Mesenteric fat pad (tissue), 1 donor: ENCODE measurements at places on chromosomes 13 and 19.

DNA sequence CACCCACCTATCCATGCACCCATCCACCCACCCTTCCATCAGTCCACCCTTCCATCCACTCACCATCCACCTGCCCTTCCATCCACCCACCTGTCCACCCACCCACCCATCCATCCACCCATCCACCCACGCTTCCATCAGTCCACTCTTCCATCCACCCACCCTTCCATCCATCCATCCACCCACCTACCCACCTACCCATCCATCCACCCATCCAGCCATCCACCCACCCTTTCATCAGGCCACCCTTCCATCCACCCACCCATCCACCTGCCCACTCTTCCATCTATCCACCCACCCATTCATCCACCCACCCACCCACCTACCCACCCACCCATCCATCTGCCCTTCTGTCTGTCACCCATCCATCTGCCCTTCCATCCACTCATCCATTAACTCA is 17.0 kb downstream of the KLHL26 start:
- DNase-seq = no peak

- no peak for DNase-seq
Observed at GRCh38 chr13:49455007-49455398, 10.9 kb downstream of the SETDB2 start.

DNA sequence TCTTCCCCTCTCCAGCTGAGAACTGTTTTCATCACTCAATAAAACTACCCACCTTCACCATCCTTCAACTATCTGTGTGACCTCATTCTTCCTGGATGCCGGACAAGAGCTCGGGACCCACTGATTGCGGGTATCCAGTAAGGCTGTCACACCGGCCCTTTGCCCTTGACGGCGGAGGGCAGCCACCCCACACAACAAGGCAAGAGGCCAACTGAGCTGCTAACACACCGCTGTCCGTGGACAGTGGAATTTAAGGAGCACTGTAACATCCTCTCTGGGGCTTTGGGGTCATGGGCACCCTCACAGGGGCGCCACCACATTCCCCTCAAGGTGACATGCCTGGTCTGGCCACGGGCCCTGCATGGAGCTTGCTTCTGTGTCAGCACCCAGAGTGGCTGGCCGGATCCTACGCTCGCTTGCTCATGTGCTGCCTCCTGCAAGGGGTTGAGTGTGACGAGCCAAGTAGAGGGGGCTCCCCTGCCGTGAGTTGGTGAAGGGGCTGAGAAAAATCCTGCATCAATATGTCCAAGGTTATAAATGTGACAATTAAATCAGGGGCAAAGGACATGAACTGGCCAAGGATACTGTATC is 31.4 kb downstream of the LHFPL6 start:
- no peak for DNase-seq

GRCh38 chr19:55711719-55712118 is 26.5 kb downstream of the NLRP9 start:
- no peak for DNase-seq

DNA sequence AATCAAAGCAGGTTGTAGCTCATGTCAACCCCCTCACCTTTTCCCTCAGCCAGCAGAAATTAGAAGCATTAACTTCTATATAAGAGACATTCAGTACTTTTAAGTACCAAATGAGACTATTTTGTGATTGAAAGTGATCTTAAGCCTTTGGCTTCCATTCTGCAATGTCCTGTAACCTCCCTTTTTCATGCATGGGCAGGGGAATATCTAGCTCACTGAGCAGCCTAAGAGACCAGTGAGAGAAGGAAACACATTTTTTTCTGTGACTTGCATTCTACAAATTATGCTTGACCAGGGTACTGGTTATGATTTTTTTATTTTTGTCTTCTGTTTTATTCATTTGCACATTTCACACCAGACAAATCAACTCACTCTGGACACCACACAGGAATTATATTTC is 369.6 kb downstream of the KCTD12 start:
- DNase-seq = no peak

DNA sequence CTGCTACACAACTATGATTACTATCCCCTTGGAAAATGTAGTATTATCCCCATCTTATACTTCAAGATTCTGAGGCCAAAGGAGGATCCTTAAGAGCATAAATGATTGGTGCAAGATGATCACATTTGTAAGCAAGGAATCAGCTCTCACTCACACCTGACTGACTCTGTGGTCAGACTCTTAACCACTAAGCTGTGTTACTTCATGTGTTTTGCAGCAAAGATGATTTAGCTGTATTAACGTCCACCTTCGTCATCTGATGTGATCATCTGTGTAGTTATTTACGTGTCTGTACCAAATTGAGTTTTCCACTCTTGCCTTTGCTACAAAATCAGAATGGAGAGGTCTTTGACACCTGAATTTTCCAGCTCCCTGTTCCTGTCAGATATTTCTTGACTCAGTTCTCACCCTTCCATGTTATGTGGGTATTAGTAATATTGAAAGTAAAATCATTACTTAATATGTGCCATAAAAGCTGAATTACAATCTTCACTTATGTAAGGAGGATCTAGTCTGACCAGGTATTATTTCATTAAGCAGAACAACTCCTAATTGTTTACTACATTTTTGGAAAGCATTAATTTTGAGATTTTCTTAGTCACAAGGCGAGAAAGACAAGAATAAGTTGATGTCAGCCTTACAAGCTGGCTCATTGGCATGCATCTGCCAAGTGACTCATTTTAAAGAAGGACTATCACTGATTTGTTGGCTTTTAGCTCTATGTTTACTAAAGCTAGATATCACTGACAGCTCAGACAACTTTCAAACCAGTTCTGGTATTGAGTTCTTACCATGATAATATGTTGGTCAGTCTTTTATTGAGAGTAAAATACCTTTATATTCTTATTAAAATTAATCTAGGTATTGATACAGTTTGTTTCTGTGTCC is 1279.8 kb upstream of the PCDH9 start:
- DNase-seq = no peak

GRCh38 chr19:6047256-6047655 is 63.0 kb downstream of the RFX2 start:
- DNase-seq = no peak

DNA sequence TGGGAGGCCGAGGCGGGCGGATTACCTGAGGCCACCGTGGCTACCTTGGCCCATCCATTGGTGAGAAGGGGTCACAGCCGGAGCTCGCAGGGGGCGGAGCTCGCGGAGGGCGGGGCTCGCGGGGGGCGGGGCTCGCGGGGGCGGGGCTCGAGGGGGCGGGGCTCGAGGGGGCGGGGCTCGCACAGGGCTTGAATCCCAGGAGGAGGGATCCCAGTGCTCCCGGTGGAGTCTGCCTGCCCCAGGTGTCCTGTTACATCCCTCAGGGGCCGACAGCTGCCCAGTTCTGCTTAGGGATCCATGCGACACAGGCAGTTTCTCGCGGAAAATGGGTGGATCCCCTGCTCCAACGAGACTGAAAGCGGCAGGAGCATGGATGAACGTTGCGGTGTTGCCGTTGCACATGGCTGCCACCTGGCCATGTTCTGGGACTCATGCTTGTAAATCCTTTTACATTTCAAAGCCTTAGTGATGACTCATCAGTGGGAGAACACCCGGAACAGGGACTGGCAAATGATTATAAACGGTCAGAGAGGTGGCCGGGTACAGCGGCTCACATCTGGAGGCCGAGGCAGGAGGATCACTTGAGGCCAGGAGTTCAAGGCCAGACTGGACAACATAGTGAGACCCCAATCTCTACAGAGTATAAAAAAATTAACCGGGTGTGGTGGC is 25.1 kb downstream of the TMPRSS9 start:
- no peak for DNase-seq

DNA sequence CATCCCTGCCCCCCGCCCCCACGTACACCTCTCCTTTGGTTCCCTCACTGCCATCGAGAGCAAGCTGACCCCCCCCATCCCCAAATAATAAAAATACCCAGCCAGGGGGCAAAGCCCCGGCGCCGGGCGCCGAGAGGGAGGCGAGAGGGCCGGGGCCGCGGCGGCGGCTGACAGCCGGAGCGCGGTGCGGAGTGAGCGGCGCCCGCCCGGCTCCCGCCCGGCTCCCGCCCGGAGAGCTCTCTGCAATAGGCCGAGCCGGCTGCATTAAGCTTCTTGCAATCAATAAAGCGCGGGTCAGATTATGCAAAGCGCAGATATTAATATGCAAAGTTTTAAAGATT is 40.9 kb downstream of the DEDD2 start:
- DNase-seq = no peak

- DNase-seq = no peak
Observed at GRCh38 chr13:67806796-67807195, 576.7 kb upstream of the PCDH9 start.

- no peak for DNase-seq
Observed at GRCh38 chr13:78759704-78760103, 100.7 kb upstream of the OBI1 start.

DNA sequence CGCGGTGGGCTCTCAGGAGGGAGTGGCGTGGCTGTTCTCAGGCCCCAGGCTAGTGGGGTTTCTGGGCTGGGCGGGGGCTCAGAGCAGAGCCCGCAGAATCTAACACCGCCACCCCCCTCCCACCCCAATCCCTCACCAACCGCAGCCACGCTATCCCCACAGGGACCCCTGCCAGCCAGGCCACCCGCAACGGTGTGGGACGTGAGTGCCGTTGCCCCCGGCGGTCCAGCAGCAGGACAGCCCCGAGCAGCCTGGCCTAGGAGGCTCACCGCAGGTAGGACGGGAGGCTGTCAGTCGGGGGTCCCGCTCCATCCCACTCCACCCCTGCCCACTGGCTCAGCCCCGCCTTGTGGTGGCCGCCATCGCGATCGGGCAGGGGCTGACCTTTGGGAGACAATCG is at the start of gene NTN5:
Gene NTN5 (minus strand): TSS at position 24 of the 400 bp plus-strand sequence. CDS start 2,031 bp downstream, outside the sequence.
- DNase-seq = no peak

DNA sequence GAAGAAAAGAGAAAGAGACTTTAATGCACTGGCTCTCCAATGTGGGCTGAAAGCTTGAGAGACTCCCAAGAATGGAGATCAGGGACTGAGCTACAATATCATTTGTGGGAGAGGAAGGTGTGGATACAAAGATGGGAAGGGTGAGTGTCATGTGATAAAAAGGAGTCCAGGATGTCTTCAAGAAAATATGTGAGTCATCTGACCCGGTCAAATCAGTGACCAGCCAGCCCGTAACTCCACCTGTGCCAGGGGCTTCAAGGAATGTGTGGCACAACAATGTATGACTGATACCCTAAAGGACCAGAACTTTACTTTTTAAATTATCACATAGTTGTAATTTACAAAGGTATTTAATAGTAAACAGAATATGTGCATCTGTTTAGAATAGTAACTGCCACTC is 97.2 kb downstream of the DOCK9 start:
- no peak for DNase-seq

- DNase-seq = peak; percentile 81
Observed at GRCh38 chr13:44422755-44423643, 49.4 kb downstream of the SERP2 start.

DNA sequence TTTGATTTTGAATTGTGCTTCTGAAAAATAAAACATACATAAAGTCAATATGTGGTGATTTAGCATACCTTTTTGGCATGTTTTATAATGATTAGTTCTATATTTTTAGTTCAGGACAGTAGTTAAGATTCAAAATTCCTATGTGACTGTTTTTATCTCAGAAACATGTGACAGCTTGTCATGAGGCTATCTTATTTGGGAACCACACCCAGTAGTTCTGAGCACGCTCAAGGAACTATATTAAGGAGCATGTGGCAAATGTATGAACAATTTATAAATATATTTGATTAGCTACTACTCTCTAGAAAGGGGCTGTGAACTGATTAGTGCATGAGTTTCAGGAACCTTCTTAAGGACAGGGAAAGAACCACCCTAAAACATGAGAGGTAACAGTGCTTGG is 38.8 kb downstream of the FGF9 start:
- DNase-seq = no peak

DNA sequence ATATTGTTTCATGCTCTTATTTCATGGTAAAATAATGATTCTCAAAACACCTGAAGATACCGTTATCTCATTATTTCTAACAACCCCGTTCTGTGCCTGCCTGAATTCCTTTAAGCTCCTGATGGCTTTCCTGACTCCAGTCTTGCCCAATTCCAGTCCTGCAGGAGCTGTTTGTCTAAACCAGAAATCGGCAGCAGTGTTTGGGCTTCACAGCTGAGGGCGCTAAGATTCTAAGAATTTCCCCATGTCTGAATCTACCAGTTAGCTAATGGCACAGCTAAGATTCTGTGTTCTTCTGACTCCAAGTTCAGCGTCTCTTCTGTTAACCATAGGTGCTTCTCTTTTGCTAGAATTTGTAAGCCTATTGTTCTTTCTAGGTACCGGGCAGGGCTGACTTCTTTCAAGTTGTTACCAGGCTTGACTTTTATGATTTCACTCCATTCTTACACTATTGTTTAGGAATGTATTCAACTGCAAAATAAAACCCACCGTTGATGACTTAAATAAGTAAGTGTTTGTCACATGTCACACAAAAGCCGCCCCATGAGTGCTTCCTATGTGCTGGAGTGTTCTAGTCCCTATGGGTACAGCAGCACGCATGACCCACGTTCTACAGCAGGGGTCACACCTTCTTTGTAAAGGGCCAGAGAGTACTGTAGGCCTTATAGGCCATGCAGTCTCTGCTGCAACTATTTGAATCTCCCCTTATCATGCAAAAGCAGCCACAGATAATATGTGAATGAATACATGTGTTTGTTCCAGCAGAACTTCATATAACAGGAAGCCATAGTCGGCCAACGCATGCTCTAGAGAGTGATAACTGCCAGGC is 168.3 kb upstream of the RNF113B start:
- DNase-seq = no peak

GRCh38 chr19:1230783-1231489 is 6.9 kb downstream of the CBARP start:
- no peak for DNase-seq

DNA sequence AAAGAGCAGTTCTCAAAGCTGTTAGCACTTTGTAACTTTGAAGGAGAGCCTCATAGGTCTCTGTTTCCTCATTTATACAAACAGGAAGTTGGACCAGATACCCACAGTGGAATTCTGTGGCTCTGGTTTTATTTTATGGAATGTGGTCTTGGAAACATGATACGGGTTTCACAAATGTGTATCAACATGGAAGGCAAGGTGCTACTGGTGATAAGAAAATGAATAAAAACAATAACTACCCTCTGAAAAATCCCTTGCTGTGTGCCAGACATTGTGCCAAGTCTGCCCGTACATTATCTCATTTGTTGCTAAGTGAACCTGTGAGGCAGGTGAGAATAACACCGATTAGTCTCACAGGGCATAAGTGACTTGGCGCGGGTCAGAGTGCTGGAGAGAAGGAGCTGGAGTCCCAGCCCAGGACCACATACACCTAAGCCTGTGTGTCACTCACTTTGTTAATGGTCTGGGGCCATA is 45.0 kb upstream of the RNF113B start:
- DNase-seq = no peak

- DNase-seq = no peak
Observed at GRCh38 chr19:47305309-47305751, 4.3 kb upstream of the C5AR1 start.

DNA sequence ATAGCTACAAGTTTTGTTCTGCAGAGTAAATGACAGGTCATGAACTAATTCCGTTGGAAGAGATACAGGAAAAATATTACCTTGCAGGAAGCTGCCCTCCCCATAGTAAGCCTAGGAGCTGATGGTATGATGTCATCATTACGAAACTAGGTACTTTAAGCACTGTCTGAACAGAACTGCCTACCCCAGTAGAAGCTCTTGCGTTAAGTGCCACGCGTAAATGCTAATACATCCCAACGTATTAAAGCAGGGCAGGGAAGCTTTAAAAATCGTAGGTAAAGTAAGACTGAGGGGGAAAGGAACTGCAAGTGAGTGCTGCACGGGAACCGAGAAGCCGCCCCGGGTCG is 572 bp downstream of the UGGT2 start:
- DNase-seq = no peak

- no peak for DNase-seq
Observed at GRCh38 chr13:80307401-80307987, 33.4 kb downstream of the SPRY2 start.
